ENCODE measurements at places on chromosomes 2 and 18.
A peak's percentile ranks its signal among the peaks of the same experiment; 100 is the strongest.

GRCh38 chr18:62751341-62751821, 36.0 kb downstream of the PHLPP1 start:
- DNase-seq = no peak

DNA sequence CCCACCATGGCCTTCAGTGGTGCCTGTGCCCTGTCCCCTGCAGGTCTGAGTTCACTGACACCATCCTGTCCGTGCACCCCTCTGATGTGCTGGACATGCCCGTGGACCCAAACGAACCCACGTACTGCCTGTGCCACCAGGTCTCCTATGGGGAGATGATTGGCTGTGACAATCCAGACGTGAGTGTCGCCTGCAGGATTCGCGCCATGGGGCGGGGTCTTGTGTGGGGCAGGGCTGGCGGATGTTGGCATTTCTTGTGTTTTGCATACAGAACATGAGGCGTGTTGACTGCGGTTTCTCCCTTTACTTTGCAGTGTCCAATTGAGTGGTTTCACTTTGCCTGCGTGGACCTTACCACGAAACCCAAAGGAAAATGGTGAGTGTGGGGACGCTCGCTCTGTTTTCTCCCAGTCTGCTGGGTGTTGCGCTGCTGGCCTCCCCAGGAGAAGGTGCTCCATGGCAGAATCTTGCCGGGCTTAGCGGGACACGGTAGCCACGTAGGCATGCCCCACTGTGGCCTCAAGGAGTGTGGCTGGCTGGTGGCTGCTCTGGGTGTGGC, 11.5 kb upstream of the D2HGDH start:
- no peak for DNase-seq

GRCh38 chr2:218329027-218329825, 27.4 kb upstream of the CATIP start:
- no peak for DNase-seq

GRCh38 chr2:134334542-134335353, 80.9 kb downstream of the MGAT5 start:
- no peak for DNase-seq

DNA sequence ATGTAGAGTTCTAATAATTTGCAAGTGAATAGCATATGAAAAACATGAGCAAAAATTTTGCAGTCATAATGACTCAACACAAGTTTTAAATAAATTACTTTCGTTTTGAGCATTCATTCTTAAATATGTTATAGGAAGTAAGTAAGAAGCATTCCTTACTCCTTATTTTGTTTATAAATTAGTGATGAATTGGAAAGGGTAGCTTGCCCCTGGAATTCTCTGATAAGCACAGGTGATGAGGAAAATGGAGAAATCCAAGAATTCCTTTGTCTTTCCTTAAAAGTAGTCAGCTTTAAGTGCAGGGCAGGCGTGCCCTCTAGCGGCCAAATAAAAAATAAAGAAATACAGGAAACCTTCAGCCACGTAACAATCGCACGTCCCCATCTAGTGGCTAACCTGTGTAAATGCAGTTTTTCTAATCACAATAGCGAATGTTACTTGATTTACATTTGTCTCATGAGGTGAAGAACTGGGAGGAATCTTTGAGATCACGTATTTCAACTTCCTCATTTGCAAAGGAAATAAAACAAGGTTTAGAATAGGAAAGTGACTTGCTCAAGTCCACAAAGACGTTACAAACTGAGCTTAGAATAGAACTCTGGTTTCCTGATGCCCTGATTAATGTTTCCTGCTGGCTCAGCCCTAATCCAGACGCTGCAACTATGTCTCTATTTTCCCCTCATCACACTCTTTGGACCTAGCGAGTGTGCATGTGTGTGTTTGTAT, 47.2 kb upstream of the ZNG1B start:
- peak; percentile 42 for DNase-seq

- DNase-seq = no peak
Measured at GRCh38 chr2:134583462-134583861, 135.3 kb downstream of the TMEM163 start.

DNA sequence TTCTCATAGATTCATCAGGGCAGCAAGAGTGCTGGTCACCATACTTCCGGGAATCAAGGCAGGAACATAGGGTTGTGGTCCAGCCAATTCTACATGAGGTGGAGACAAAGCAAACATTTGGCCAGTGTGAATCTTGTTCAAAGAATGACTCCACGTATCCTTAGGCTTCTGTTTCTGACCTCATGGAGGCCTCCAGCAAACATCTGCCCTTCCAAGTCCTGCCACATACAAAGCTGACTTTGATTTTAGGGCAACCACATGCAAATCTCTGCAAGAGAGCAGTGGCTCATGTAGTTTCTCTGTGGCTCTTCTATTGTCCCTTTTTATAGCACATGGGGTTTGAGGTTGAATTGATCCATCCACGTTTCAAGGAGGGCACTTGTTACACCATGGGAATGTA, 132.1 kb upstream of the MMADHC start:
- no peak for DNase-seq

- DNase-seq = no peak
Measured at GRCh38 chr2:165593081-165593480, 123.6 kb downstream of the CSRNP3 start.

- no peak for DNase-seq
Measured at GRCh38 chr2:109284826-109285225, 155.8 kb downstream of the SH3RF3 start.

DNA sequence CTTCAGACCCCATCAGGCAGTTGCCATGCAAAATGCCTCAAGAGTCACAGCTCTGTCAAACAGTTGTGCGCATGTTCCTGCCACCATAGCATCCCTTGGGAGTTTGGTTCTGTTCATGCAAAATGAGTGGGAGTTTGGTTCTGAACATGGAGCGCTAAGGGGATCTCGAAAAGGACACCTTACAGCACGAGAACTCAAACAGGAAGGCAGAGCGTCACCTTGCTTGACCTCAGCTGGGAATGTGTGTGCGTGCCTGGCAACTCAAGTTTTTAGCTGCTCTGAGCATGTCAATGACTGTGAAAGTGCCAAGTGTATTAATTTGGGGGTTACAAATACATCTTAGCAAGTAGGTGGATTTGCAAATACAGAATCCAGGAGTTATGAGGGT, 16.6 kb downstream of the MALL start:
- no peak for DNase-seq

DNA sequence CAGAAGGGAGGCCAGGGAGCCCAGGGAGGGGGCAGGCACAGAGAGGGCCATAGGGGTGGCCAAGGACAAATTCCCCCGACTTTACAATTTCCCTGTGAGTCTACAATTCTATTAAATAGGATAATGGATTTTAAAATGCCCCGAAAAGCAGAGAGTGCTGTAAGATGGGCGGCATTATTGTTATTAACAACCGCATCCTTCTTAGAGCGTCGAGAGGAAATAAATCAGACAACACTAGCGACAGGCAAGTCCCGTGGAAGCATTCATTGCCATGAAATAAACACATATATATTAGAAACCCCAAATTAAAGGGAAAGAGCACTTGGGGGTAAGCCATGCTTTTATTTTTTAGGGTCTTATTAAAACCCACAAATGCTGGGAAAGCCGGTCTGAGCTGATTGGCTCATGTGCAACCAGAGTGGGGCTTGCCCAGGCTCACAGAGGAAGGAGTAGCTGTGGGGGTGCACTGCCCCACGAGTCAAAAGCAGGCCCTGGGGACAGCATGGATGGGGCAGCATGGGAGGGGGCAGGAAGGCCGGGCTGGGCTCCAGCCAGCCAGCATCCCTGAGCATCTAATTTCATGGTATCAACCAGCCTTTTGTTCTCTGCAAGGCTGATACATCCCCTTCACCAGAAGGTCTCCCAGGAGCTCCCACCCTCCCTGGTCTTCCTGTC, 187.1 kb downstream of the CELF4 start:
- no peak for DNase-seq

- DNase-seq = no peak
Measured at GRCh38 chr18:26438980-26439379, 109.4 kb downstream of the KCTD1 start.

DNA sequence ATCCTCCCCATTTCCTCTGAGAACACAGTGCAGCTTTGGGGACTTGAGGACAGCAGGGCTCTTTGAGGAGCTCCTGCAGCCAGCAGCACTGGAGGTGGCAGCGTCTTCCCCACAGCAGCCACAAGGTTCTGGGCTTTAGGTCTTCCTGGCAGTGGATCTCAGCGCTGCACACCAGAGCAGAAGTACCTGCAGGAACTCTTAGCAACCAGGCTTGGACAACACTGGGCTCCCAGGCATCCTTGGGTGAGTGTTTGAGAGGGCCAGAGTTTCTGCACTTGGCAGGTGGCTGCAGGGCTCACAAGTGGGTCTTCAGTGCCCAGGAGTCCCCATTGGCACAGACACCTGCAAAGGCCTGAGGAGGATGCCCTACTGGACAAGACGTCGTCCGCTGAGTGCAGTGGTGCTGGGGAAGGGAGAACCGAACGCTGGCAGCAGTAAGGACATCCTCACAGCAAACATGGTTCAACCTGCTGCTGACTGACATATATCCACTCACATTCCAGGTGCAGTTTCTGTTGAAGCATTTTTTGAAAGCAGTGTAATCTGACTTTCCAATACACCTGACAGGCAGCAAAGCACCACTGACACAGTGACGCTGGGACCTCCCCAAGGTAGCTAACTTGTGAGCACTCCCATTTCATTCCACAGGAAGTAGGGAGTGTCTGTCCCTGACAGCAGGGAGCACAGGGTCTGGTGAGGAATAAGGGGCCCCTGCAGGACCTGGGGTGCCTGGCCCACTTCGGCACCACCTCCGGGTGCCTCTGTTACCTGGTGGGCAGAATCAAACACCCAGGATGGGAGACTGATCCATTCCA, 149.9 kb upstream of the COPS8 start:
- no peak for DNase-seq

DNA sequence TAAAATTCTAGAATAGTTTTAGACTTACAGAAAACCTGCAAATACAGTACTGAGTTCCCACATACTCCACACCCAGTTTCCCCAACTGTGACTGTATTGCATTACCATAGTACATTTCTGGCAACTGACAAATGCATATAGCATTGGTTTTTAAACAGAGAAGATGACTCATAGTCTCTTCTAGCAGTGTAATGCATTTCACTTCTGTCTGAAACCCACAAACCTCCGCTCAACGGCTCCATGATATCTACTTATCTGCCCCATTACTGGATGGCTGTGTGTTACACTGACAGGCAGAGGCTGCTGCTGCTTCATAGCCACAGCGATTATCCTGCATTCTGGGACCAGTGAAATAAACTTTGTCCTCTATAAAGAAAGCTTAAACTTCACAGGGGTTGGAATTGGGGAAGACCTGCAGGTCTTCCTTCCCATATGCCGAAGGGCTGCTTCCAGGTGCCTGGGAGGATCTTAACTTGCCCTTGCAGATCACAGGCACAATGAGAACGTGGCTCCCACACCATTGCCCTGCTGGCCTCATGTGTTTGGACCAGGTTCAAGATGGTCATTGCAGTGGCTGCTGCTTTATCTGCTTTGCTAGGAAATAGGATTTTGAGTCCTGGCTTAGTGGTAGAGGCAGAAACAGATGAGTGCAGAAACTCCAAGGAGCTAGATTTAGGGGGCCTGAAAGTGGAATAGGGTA, 742.6 kb upstream of the HS6ST1 start:
- no peak for DNase-seq

DNA sequence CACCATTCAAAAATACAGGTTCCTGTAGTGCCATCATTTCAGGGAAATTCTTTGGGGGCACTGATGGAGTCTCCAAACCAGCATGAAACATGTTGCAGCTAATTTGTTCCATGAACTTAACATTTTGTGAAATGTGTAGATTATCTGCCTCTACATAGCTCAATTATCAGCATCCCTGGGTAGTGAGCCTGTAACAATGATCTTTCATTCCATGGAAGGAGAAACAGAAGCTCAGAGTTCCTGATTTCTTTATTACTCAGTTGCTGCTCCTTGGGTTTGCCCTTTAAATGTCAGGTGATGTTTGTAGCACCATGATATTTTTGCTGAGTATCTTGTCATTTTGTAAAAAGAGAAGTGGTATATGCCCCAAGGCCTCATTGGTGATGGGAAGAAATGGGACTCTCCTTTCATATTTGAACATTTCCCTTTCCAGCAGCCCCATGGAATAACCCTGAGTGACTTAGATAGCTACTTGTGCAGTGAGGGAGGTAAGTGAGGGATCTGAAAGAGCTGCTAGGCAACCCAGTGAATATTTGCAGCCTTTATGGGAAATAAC, 146.9 kb downstream of the CERS6 start:
- no peak for DNase-seq

DNA sequence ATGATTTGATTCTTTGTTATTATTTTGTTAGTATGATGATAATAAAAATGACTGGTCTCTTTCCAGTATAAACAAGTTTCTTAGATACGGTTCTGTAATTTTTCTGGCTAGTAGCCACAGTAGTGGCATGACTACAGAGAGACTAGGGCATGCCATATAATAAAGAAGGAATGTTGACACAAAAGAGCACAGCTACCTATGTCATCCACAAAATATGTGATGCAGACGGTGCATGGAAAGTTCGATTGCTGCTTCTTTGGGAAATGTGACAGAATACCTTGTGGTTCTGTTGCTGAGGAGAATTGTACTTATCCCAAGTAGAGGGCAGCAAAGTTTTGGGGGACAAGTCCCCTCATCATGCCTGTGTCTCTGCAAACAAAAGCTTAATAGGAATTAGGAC, 26.1 kb upstream of the SETBP1 start:
- DNase-seq = no peak

- DNase-seq = no peak
Measured at GRCh38 chr2:83003555-83003954, 1455.5 kb downstream of the SUCLG1 start.

- no peak for DNase-seq
Measured at GRCh38 chr2:126642031-126642430, 13.9 kb upstream of the GYPC start.

- no peak for DNase-seq
Measured at GRCh38 chr2:199144546-199144945, 313.2 kb downstream of the SATB2 start.

GRCh38 chr18:49563701-49564517, 2.1 kb downstream of the LIPG start:
- no peak for DNase-seq

DNA sequence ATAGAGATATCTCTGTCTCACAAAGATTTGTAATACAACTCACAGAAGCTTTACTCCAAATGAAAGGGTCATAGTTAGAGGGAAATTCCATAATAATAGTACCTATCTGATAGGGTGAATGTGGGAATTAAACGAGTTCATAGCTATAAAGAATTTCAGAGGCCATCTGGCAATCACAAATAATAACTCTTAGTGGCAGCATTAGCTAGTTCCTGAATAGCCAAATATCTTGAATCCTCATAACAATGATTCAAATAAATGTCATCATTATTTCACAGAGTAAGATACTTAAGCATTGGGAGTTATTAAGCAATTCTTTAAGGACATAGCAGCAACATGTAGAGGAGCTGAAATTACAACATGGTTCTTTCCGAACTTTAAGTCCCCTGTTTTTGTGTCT, 1265.0 kb upstream of the PIK3C3 start:
- DNase-seq = no peak

- DNase-seq = no peak
Measured at GRCh38 chr18:44826418-44827259, 146.0 kb downstream of the SETBP1 start.

GRCh38 chr2:33212151-33212550, 264.3 kb upstream of the RASGRP3 start:
- DNase-seq = no peak
